ENCODE measurements at places on chromosomes 1 and 21.

DNA sequence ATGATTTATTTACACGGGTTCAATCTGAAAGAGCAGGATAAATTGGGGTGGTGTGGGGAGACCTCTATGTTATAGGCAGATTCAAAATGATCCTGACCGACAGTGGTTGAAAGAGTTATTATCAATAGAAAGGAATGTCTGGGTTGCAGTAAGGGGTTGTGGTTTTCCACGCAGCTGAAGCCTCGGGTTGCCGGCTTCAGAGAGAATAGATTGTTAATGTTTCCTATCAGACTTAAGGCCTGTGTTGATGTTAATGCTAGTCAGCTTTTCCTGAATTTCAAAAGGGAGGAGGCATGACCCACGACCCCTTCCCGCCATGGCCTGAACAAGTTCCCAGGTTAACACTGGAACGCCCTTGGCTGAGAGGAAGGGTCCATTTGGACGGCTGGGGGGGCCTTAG lies 2.2 kb upstream of the UBE2J2 start:
- DNase-seq, result no peak

DNA sequence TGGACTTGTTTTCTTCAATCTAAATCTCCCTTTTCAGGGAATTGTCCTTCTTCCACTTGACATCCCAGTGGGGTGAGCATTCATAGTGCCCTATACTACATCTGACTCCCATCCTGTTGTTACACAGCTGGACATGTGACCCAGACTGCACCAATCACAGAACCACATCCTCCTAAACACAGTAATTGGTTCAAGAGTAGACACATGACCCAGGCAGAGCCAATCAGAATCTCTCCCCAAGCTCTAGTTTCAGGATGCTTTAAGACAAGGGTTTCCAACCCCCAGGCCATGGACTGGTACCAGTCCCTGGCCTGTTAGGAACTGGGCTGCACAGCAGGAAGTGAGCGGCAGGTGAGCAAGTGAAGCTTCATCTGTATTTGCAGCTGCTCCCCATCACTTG lies 5.6 kb upstream of the DDOST start:
- DNase-seq, result peak; percentile 26

GRCh38 chr1:233406994-233407631 lies 79.6 kb downstream of the MAP3K21 start:
- DNase-seq, result no peak

GRCh38 chr1:235138821-235139220 lies 10.2 kb upstream of the TOMM20 start:
- peak; percentile 44 for DNase-seq

- no peak for DNase-seq
These were observed 66.3 kb downstream of the MAP3K7CL start for GRCh38 chr21:29196670-29197191.

- DNase-seq, result no peak
These were observed 51.6 kb downstream of the PLEKHA6 start for GRCh38 chr1:204308023-204308628.

All from activated naive CD4-positive, alpha-beta T cell treated with anti-CD3 and anti-CD28 coated beads for 36 hours (primary cell).